ENCODE measurements at places on chromosomes 7 and 10.
A peak's percentile ranks its signal among the peaks of the same experiment; 100 is the strongest.

GRCh38 chr10:49028639-49029038, 86.7 kb downstream of the VSTM4 start:
- DNase-seq, result no peak

DNA sequence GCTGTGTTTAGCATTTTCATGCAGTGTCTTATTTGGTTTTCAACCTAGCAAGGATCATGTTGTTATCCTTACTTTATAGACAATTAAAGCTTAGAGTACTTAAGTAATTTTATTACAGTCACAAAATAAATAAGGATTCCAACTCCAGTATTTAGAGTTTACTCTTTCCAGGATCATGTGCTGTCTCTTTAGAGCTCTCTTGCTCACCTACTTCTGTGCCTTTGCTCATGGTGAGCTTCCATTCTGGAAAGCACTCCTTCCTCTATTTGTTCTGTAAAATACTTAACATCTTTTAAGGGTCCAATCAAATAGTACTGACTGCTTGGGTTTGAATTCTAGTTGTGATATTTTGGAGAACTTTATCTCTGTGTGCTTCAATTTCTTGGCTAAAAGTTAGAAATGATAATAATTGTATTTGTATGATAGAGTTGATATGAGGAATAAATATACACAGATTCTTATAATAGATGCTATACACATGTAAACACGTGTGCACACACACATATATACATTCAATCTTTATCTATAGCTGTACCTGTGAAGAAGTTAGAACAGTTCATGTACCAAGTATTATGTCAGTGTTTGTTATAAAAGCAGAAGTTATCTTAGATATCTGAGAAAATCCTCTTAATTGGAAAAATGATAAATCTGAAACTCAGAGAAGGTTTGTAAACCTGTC, 18.2 kb upstream of the CALCR start:
- no peak for DNase-seq

DNA sequence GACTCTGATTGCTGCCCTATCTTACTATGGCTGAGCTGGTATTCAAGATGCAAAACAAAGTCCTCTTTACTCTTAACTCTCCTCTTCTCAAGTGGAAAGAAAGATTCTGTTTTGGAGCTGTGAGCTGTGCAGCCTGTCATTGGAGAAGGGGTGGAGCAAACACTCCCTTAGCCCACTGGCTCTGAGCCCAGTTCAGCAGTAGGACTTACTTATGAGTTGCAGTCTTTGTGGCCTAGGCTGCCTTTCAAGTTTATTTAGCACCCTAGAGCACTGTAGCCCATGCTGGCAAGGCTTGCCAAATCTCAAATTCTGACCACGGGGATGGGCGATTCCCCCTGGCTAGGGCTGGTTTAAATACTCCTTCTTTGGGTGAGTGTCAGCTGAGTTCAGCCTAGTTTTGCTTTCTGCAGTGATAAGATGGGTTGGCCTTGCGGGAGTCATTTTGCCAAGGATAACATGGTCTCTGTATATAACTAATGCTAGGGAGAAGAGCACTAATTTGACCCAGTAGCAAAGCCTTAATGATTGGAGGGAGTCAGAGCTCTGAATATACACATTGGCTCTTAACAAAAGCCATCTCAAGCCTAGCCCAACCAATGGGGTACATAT, 110.2 kb downstream of the MYO3A start:
- DNase-seq, result no peak

- DNase-seq, result peak; percentile 1
These were observed 396 bp upstream of the TAF5 start for GRCh38 chr10:103367379-103367781.

- peak; percentile 80 for DNase-seq
These were observed 2.0 kb upstream of the HEPACAM2 start for GRCh38 chr7:93228302-93228701.

GRCh38 chr7:136869991-136870865, 1.8 kb downstream of the CHRM2 start:
- peak; percentile 18 for DNase-seq

DNA sequence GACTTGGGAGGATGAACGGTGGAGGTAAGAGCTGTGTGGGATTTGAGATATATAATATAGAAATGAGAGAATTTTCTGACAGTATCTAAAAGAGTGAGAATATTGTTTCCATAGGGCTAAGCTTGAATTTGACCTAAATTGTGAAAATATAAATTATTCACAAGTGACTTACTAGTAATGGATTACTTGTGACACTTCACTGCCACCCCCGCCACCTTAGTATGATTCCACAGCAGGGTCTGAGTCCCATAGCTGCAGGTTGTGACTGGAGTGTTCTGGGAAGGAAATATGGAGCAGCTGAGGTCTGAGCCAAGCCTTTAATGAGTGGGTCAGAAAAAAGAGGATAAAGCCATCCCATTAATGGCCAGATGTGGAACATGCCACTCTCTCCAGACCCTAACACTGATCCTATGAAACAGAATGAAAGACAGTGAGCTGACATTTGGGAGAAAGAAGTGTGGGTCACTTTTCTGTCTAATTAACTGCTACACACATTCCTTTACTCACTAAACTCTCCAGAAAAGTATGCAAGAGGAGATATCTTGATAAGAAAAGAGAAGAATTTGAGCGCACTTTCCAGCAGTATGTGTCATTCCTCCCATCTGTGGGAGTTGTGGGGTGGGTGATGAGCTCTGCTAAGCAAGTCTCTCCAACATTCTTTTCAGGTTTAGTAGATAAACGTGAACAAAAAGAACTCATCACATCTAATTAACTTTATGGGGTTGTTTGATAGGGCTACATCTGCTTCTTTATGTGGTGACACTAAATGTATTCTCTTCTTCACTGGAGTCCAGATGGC, 1193.4 kb downstream of the SORCS3 start:
- no peak for DNase-seq

- no peak for DNase-seq
These were observed 71.5 kb downstream of the SLC35B4 start for GRCh38 chr7:134245253-134245652.

DNA sequence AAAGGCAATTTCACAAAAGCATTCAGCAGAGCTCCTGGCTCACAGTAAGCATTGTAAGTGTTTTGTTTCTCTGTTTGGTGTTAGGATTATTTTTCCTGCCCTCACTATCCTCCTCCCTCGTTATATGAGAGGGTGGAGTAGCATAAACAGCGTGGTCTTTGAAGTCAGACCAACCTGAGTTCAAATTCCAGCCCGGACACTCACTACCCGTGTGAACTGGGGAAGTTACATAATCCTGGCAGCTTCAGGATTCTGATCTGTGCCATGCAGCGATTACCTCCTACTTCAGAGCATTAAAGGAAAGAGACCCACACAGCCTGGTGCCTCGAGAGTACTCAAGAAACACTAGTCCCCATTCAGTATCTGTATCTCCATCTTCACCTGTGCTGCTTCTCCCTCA, 386.5 kb downstream of the INHBA start:
- no peak for DNase-seq

DNA sequence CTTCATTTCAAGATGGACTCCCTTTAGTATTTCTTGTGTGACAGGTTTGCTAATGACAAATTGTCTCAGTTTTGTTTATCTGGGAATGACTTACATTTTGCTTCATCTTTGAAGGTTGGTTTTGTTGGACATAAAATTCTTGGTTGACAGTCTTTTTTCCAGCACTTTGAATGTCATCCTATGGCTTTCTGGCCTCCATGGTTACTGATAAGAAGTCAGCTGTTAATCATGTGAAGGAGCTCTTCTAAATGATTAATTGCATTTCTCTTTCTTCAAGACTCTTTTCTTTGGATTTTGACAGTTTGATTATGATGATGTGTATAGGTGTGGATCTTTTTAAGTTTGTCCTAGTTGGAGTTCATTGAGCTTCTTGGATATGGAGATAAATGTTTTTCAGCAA, 26.9 kb upstream of the HHEX start:
- DNase-seq, result no peak

GRCh38 chr7:18370633-18371032, 124.9 kb upstream of the HDAC9 start:
- no peak for DNase-seq

GRCh38 chr7:88795553-88795952, at the start of gene TEX47:
Gene TEX47 (minus strand): TSS chr7:88795737. CDS start chr7:88794942, 795 bp downstream.
- DNase-seq, result no peak

- no peak for DNase-seq
These were observed 46.7 kb downstream of the TNS3 start for GRCh38 chr7:47535035-47535703.

Data from cardiac muscle cell (in vitro differentiated cells and primary cell).